Tibial nerve (tissue), 4 donors: ENCODE measurements at places on chromosomes 7 and 10.

DNA sequence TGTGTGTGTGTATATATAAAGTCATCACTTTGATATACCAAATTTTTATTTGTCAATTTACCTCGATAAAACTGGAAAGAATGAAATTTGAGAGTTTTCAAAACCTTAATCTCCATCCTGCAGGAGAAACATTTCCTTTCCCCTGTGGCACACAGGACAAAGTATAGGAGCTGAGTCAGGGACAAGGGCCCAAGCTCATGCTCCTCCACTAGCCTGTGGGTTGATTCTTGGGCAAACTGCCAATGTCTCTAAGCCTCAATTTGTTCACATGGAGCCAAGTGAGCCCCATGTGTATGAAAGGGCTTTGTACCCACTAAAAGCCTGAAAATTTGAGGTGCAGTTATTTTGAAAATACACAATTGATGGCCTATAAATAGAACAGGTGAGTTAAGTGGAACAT lies 60.3 kb upstream of the IL6 start:
- no peak for DNase-seq

GRCh38 chr10:69810097-69810496 lies 8.4 kb downstream of the COL13A1 start:
- DNase-seq = no peak

DNA sequence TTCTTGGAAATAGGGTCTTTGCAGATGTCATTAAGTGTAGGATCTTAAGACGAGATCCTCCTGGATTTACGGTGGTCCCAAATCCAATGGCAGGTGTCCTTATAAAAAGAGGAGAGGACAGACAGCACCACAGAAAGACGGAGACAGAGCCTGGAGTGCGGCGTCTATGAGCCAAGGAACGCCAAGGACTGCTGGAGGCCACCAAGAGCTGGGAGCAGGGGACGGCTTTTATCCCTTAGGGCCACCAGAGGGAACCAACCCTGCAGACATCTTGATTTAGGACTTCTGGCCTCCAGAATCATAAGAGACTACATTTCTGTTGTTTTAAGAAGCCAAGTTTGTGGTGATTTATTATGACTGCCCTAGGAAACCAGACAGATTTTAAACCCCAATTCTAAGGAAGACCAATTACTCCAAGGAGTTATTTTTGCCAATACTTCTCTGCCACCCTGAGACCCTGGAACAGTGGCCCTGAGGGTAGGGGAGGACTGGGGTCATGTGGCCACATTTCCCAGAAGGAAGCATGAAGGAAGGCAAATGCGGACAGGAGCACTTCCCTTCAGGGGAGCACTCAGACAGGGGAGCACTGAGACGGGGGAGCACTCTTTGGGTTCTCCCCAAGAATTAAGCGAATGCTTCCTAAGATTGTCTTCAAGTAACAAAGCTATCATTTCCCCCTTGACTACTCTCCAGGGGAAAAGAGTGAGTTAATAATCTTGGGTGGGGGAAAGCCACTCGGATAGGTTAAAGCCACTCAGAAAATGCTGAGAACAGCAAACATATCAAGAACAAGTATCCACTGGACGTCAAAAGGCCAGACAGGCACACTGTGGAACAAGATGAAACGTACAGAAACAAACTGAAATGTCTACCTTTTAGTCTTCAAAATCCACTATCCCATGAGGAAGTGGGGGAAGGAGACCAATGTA lies 67.5 kb downstream of the CHST15 start:
- no peak for DNase-seq

GRCh38 chr7:39651265-39651664 lies 27.9 kb downstream of the RALA start:
- DNase-seq = no peak

- no peak for DNase-seq
These were observed 85.5 kb downstream of the CUL2 start for GRCh38 chr10:35004651-35005050.

DNA sequence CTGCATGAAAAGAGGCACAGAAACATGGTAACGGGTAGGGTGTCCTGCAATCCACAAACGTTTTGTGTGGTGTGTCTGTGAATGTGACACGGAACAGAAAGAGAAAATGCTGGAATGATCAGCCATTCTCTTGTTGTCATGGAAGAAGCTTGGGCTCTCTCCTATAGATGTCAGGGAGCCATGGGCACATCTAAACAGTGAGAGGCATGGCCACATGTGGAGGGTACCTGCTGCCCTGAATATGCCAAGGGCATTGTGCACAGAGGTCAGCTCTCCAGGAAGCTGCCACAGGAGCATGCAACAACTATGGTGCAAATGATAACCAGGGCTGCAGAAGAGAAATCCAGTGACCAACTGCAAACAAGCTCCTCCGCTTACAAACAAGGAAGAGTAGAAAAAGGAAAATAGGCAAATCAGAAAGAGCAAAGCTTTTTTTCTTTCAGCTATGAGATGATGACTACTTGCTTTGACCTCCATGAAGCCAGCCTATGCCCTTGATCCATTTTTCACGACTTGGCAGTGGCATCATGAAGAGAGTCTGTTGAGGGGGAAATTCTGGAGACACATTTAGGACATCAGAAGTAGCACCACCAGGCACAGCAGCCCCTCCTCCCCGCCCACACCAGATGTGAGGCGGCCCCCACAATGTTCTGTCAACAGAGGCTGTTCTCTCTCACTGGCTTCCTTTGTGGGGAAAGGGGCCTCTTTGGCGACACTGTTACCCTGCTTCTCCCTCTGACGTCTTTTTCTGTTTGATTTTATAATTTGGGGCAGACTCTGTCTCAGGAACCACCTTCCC lies 4.8 kb upstream of the PDE1C start:
- no peak for DNase-seq

GRCh38 chr7:140609646-140610045 lies 31.0 kb downstream of the DENND2A start:
- no peak for DNase-seq

DNA sequence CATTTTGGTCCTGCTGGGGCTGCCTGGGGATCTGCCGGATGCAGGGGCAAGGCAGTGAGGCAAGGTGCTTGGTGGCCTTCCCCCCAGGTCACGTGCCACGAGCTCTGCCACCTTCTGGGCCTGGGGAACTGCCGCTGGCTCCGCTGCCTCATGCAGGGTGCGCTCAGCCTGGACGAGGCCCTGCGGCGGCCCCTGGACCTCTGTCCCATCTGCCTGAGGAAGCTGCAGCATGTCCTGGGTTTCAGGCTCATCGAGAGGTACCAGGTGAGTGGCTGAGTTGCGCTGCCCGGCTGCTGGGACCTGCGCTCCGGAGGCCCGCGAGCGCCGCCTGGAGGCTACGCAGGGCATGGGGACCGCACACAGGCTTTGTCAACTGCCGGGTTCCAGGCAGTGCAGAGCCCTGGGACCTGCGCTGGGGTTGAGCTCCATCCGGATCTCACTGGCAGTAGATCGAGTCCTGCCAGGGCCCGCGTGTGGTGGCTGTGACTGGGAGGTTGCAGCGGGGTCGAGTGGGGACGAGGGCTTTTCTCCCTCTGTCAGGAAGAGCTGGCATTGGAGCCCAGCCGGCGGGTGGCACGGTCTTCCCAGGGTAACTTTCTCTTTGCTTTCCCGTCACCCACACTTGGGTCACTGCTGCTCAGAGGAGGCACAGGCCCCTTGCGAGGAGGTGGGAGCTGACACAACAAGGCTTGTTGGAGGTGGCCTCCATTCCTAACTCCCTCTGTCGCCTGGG lies 21.7 kb downstream of the AMZ1 start:
- peak; percentile 44 for DNase-seq
